ENCODE measurements at places on chromosomes 2 and 18.

- DNase-seq = no peak
Measured at GRCh38 chr2:150088538-150088937, 398.9 kb downstream of the RND3 start.

GRCh38 chr2:37354531-37354930 lies 10.1 kb downstream of the QPCT start:
- DNase-seq = no peak

DNA sequence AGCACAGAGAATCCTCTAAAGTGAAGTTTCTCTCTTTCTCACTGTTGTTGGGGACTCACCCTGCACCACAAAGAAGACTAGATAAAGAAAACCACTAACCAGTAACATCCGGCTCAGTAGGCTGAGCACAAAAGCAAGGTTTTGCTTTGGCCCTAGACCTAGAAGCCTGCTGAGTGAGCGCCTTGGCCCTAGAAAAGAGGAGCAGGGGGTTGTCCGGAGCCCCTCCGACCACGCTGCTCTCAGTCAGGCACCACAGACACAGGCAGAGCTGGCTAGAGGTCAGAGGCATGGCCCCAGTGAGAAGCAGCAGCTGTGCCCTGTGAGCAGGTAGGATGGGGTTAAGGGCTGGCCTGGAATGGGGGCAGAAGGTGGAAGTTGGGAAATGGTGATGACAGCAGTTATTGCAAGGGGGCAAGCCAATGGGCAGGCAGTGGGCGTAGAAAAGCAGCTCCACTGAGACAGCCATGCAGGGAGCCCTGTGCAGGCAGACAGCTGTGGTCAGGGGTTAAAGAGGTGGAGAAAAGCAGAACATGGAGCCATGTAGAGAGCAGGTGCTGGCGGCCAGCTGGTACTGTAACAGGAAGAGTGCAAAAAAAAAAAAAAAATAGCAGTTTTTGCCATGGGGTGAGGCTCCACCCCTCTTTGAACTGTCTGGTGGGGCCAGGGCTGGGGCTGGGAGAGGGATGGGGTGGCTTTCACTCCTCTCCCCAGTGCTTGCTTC lies 36.9 kb upstream of the SLC14A1 start:
- no peak for DNase-seq

- no peak for DNase-seq
Measured at GRCh38 chr2:76406134-76406855, 695.6 kb upstream of the GCFC2 start.

DNA sequence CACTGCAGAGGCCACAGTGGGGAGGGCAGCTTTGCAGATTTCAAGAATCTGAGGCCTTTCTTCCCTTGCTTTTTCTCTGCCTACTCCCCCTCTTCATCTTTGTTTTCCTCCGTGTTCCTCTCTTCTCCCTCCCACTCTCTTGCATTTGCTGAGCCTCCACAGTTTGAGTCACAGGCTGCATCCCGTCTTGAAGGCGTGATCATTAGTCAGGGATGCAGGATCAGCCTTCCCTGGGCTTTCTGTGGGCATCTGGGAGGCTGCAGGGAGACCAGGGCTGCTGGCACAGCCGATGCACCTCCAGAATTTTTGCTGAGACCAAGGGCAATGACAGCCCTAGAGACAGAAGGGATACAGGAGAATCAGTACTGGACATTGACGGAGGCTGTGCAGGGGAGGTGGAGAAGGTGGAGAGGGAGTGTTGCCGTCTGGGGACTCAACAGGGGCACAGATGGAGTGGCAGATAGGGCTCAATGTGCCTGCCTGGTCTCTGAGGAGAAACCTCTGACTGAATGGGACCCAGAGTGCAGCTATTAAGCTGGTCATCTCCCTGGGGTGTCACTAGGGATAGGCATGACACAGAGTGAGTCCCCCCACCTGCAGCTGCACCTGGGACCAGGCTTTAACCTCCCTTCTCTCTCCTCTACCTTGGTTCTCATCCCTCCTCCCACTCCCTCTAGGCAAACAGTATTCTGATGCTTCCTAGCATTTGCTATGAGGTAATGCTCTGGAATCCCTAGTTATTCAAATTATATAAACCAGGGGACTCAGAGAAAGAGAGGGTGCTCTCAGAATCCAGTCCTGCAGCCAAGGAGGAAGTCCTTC lies 29.0 kb upstream of the DNAJC27 start:
- no peak for DNase-seq

- no peak for DNase-seq
Measured at GRCh38 chr2:222972420-222972819, 79.6 kb upstream of the KCNE4 start.

DNA sequence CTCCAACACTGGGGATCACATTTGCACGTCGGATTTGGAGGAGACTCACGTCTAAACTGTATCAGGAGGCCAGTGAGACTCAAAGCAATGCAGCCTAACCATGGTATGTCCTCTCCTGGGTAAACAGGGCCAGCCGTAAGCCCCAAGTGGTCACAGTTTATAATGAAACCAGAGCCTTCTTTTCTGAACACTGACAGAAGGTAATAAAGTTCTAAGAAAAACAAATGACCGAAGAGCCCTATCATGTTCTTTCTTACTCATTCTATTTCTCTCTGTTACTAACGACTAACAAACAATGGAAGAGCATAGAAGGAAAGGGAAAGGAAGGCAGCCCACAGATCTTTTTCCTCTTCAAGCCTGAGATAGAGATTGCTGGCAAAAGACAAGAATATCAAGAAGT lies 796.8 kb upstream of the SOX11 start:
- DNase-seq = no peak

- DNase-seq = no peak
Measured at GRCh38 chr2:119681868-119682220, 2.8 kb downstream of the TMEM177 start.

DNA sequence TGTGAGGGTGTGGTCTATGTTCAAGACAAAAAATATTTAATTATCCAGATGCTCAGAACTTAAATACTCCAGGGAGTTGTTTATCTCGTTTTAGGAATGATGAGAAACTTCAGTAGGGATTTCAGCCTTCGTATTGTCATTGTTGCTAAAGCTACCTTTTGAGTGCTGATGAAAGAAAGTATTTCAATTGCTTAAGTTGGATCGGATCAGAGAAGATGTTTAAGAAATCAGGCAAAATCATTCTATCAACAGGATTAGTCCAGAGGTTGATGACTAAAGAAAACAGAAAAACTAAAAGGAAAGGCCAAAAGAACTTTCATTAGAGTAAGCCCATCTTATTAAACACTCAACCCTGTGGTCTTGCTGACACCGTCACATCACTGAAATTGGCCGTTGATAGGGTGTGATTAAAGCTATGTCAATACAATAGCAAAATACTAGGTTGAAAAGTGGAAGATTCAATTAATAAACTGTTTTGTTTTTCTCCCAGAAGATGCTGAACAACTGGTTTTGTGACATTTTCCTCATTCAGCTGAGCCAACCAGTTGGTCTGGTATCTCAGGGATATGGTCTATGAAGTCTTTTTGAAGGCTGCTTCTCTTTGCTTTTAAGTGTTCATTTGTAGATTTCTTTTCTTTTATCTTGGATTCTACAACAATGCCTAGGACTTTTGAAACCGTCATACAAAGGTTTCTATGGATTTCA lies 551.7 kb downstream of the SLC4A3 start:
- DNase-seq = no peak

DNA sequence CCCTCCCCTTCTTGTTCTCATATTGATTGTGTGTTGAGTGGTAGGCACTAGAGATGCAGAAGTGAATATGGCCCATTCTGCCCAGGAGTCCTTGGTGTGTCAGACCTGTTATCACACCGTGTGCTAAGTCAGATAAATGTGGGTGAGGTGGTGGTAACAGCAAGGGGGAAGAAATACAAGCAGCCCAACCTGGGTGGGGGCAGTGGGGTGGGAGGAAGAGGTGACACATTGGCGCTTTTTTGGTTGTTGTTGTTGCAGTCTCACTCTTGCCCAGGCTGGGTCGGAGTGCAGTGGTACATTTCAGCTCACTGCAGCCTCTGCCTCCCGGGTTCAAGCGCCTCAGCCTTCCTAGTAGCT lies 12.8 kb downstream of the B3GNT2 start:
- DNase-seq = no peak

- DNase-seq = no peak
Measured at GRCh38 chr2:112772322-112772721, 7.9 kb upstream of the CKAP2L start.

DNA sequence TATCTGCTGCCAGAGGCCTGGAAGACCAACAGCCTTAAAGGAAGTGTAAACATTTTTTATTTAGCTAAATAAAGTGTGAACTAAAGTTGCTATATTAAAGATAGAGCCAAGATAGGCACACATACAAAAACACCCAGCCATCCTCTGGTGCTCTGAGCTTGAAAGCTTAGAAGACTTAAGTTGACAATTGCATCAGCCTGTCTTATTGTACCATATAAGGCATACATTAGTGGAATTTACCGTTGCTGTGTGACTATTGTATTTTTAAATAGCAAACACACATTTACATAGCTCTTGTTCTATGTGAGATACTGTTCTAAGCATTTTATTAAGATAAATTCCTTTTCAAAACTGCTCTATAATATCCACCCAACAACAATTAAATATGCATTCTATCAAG lies 736.6 kb upstream of the ZEB2 start:
- DNase-seq = no peak

DNA sequence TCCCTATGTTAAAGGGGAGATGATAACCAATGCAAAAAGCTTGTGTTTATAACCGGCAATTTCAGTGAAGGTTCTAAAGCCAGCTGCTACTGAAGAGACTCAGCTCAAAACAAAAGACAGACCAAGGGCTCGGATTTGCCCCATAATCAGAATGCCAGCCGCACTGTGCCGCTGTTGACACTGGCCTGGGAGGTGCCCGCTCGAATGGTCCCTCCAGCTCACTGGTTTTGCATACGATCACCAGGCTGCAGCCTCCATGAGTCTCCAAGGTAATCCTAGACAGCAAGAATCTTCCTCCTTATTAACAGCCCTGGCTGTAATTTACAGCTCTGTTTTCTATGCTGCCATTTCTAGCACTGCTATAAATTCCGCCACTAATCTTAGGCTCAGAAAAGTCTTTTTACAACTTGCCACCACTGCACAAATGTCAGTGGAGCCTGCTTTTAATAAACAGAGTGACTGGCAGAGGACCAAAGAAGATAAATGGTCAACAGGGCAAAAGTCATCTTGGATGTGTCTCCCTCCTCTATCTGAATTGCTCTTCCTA lies 155.7 kb upstream of the SH3BP4 start:
- no peak for DNase-seq

- no peak for DNase-seq
Measured at GRCh38 chr2:173150963-173151362, 75.3 kb downstream of the MAP3K20 start.

DNA sequence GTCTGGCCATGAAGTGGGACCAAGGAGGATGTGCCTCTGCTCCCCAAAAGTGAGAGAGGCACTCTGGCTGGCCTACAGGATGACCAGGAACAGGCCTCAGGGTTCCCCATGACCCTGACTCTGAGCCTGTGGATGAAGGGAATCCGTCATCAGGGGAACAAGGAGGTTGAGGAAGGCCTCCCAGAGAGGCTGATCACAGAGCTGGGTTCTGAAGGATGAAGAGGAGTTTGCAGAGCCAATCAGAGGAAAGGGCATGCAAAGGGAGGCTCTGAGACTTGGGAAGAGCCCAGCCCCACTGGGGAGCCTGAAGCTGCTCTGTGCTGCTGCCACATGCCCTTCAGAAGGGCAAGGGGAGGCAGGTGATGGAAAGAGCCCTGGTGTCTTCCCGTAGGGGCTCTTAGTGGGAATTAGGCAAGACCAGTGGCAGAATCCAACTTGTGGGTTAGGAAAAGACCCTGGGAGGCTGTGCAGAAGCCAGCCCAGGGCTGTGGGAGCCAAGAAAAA lies 141.3 kb upstream of the ID2 start:
- DNase-seq = no peak

DNA sequence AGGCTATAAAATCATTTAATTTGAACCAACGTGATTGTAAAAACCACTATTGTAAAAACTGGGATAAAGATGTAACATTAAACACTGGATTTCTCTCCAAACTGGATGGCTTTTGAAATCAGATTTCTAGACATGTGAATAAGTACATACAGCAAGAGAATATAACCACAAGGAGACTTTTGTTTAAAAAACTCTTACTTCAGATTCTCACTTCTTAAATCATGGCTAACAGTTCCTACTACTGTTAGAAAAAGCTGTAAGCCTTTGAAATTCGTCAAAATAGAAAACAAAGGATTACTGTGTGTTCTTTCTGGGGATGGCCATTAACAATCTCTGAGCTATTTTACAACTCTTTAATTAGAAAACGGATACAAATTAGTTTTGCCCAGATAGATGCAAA lies 39.4 kb upstream of the SH3BP4 start:
- no peak for DNase-seq

GRCh38 chr2:67476809-67477790 lies 80.0 kb downstream of the ETAA1 start:
- DNase-seq = no peak

DNA sequence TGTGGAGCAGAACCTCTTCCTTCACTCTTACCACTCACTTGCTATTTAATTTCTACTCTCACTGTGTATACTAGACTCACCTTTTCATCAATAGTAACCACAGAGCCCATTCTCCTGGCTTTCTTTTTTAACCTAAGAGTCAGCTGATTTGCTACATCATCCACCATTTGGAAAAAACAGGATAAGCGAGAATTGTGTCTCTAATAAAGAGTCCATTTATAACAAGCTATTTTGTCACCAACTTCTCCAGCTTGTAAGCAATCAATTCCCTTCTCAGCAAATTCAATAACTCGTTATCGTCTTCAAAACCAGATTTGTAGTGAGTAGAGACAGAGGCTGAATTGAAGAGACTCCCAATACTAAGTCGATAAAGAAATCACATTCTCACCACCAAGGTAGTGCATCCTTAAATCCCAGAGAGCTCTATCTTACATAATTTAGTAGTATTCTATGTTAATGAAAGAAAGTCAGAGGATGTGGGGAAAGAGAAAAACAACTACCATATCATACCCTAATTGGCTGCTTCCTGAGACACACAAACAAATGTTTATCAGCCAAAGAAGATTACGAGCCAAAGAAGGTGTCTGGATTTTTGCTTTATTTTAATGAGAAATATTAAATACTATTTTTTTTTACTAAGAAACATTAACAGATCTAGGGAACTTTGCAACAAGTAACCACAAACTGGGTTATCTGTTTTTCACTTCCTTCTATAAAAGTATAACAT lies 52.5 kb upstream of the SPTBN1 start:
- DNase-seq = no peak

DNA sequence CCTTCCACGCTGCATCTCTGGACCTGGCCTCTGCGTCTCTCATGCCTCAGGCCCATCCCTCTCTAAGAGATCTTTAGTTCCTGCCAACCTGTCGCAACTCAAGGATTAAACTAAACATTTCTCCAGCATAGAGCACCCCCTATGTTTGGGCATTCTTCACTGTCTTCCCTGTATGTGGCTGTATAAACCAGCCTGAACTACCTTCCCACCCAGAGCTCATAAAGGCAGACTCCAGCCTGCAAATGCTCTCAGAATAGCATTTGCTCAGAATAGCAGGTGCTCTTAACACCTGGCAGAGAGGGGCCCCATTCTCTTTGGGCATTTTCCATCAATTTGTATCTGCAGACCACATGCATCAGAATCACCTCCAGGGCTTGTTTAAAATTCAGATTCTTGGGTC lies 83.4 kb downstream of the EHD3 start:
- no peak for DNase-seq

DNA sequence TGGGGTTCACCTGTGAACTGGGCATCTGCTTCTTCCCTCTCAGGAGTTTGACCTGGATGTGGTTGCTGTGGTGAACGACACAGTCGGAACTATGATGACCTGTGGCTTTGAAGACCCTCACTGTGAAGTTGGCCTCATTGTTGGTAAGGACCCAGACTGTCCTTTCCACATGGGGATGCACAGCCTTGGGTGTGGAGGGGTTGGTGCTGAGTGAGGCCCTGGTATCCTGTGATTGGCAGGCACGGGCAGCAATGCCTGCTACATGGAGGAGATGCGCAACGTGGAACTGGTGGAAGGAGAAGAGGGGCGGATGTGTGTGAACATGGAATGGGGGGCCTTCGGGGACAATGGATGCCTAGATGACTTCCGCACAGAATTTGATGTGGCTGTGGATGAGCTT lies 52.3 kb downstream of the HK2 start:
- DNase-seq = no peak

Data from stimulated activated CD4-positive, alpha-beta T cell treated with anti-CD3 and anti-CD28 coated beads, TNF-alpha, amount 100 ng/mL, for 4 hours (primary cell).